ENCODE measurements at places on chromosomes 6 and 20.
A peak's percentile ranks its signal among the peaks of the same experiment; 100 is the strongest.

- DNase-seq, result no peak
These were observed 56.6 kb downstream of the COL12A1 start for GRCh38 chr6:75149240-75149639.

DNA sequence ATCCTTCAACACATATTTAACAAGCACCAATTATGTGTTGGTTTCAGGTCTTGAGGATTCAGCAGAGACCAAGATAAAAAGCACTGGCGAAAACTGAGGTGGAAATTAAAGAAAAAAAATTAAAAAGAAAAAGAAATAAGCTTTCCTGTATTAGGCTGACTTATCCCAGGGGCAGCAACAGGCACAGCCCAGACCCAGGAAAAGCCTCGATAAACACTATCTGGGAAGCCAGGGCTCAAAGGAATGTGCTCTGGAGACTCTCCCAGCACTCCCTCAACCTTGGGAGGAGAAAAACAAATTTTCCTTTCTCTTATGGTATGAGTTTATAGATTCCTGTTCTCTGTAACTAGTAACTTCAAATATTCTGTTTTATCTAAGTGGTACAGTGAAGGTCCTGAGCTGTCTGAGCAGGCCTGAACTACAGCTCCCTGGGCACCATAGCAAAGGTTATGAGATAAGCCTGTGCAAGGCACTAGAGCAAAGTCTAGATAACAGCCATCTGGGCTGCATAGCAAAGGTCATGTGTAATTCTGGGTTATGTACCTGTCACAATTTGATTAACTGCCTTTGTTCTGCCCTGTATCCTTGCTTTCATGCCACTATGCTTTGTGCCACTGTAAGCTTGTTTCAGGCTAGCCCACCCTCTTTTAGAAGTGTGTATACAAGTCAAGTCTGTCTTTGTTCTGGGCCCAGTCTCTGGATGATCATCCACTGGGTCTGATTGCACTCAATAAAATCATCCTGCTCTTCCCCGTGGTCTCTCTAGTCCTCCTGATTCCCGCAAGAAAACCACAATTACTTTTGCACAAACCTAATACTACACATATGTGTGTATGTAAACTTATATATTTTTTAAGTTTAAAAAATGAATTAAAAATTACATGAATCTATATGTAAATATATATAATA is 54.0 kb downstream of the IL22RA2 start:
- no peak for DNase-seq

GRCh38 chr20:9955646-9956045 is 79.1 kb upstream of the ANKEF1 start:
- no peak for DNase-seq

DNA sequence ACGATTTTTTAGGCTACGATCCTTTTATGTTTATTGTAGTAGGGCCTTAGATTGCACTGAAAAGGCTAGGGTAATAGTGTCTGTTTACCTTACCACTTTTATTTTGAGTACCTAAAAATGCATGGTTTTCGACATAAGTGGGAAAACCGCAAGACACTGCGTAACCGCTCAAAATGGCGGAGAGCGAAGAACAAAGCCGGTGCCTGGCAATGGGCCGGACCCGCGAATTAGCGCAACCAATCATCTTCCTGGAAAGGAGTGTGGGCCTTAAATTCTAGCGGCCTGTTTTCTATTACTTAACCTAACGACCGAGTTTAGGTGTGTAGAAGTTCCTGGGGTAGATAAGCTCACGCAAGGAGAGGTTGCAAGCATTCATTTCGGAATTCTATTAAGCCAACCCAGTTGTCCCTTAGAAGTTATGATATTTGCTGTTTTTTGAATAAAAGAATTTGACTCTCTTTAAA is 118.0 kb downstream of the HFE start:
- DNase-seq, result peak; percentile 57

- no peak for DNase-seq
These were observed 47.3 kb upstream of the MARCKS start for GRCh38 chr6:113809826-113810225.

- DNase-seq, result no peak
These were observed 521.0 kb upstream of the ARID1B start for GRCh38 chr6:156256161-156256560.
